Nephron progenitor cell (in vitro differentiated cells): ENCODE measurements at places on chromosomes 4 and X.

DNA sequence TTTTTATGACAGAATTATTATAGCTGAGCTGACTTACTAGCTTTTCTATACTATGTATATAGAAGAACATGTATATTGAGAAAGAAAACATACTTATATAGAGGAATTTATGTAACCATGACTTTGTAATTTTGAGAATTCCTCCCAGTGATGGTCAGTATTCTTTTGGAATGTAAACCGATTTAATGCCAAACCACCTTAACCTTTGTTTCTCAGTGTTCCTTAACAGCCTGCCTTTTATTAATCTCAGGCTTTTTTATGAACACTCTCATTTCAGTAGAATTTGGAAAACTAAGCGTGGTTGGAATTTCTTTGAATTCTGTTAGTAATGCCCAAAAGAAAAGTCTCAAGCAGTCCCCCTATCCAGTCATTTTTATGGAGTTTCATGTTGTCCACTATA is 47.0 kb downstream of the MOSPD2 start:
- DNase-seq: no peak

GRCh38 chr4:72918362-72918761 is 151.2 kb downstream of the COX18 start:
- no peak for DNase-seq

- DNase-seq: no peak
These were observed 40.1 kb downstream of the LDB2 start for GRCh38 chr4:16858275-16858752.

DNA sequence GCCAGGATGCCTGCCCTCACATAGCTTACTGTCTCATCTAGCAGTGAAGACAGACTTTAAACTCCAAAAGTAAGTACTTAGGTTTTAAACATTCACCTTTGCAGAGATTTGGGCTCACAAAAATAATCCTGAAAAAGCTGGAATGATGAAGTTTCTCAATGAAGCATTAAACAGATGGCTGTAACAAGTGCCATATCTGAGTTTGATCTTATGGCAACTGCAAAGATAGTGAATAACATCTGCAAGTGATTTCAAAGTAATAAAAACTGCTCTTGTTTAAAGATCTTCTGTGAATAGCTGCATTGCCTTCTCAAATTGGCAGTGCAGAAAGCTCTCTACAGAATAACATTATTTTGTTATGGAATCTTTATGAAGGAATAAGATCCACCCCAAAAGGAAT is 271.2 kb upstream of the SMIM31 start:
- no peak for DNase-seq

DNA sequence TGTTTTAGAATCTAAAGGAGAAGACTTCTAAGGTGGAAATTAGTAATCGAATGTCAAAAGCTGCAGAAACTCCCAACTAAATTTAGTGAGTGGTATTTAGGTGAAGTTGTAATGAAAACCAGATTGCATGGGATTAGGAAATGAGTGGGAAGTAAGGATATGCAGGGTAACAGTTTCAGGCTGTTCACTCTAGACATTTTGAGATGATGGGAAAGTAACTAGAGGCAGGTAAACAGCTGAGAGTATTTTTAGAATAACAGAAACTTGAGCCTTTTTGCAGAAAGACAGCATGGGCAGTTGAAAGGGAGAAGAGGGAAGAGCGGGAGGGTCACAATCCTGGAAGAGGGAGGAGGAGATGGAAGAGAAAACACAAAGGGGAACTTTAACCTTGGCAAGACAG is 12.7 kb downstream of the SPRY1 start:
- DNase-seq: no peak

DNA sequence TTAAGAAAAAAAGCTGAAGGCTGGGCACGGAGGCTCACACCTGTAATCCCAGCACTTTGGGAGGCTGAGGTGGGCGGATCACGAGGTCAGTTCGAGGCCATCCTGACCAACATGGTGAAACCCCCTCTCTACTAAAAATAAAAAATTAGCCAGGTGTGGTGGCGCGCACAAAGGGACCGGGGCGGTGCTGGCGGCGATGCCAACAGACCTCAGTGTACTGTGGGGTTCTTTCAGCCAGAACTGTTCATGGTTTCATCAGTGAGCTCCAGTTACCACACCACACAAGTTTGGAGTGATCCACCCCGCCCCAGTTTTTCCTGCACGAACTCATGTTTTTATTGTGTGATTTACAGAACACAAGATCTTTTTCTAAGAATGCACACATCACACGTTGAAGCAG is 21.2 kb upstream of the IRAK1 start:
- no peak for DNase-seq

DNA sequence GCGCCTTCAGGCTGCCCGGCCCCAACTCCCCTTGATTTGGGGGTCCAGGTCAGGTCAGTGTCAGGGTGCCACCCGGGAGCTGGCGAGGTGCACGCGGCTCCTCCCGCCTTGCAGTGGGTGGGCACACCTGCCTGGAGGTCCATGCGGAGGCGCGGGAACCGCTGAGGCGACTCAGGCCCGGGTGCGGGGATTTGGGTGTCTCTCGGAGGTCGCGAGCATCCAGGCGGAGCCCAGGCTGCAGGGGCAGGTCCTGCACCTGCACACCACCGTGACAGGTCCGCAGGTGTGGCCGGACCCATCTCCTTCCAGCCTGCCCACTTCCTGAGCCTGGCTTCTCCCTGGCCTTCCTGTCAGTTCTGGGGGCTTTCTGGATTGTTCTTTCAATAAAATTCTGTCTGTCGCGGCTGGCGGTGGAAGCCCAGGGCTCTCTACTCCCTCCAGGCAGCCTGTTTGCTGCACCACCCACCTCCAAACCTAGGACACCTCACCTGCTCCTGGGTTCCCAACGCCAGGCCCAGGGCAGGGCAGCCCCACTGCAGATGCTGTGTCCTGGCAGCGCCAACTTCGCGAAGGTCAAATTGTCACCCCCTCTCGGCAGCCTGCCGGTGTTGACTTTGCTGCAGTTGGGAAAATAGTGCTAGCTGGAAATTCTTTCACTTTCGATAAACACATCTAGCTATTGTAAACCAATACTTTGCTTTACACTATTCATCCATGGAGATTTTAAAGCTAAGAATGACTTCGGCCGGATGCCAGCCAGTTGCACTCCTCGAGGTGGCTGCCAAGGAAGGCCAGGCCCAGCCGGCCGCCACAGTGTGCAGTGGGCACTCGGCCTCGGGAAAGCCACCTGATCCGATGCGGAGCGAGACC is 35.9 kb downstream of the FGFRL1 start:
- no peak for DNase-seq

DNA sequence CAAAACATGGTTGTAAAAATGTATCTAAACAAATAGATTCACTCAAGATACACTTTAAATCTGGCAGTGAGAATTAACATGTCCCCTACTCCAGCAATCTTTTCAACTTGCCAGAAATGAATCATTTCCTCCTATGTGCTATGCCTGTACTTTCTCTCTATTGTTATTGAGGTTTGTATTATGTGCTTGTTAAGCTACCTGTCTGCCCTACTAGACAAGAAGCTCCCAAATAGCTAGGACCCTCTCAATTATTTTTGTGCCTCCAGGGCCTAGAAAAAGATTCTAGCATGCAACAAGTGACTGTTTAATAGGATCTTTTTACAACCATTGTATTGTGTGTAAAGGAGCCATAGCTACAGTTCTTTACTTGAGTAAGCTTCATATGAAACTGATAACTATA is 3.5 kb upstream of the SAP30 start:
- no peak for DNase-seq
